ENCODE measurements at places on chromosomes 4 and X. TPM values are rescaled to one million over a fixed set of nuclear protein-coding genes. Genes with fewer than 3 reads are reported as not detected.
A peak's percentile ranks its signal among the peaks of the same experiment; 100 is the strongest.

The ATP8A1 gene
- 0.38 TPM for polyA plus RNA-seq

The DOK7 gene
- 5.1 TPM for polyA plus RNA-seq

The IGFBP7 gene
- 5,050 TPM for polyA plus RNA-seq

The PDLIM3 gene
- polyA plus RNA-seq: 299 TPM

The BTC gene
- polyA plus RNA-seq: 6.0 TPM

The NAAA gene
- 24.8 TPM for polyA plus RNA-seq

The FMR1NB gene
- polyA plus RNA-seq: not detected

The ZAR1 gene
- not detected for polyA plus RNA-seq

The HSFX4 gene
- polyA plus RNA-seq: not detected

The ARSD gene
- 13.8 TPM for polyA plus RNA-seq

The TLR7 gene
- 1.8 TPM for polyA plus RNA-seq

The SRPX2 gene
- polyA plus RNA-seq: 11.6 TPM

DNA sequence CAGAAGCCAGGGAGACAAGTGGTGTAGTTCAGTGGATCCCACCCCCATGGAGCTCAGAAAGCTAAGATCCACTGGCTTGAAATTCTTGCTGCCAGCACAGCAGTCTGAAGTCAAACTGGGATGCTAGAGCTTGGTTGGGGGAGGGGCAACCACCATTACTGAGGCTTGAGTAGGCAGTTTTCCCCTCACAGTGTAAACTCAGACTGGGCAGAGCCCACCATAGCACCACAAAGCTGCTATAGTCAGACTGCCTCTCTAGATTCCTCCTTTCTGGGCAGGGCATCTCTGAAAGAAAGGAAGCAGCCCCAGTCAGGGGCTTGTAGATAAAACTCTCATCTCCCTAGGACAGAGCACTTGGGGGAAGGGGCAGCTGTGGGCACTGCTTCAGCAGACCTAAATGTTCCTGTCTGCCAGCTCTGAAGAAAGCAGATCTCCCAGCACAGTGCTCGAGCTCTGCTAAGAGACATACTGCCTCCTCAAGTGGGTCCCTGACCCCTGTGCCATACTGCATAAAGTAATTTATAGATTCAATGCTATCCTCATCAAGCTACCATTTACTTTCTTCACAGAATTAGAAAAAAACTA lies 163.2 kb downstream of the HHIP start:
- no peak for DNase-seq

DNA sequence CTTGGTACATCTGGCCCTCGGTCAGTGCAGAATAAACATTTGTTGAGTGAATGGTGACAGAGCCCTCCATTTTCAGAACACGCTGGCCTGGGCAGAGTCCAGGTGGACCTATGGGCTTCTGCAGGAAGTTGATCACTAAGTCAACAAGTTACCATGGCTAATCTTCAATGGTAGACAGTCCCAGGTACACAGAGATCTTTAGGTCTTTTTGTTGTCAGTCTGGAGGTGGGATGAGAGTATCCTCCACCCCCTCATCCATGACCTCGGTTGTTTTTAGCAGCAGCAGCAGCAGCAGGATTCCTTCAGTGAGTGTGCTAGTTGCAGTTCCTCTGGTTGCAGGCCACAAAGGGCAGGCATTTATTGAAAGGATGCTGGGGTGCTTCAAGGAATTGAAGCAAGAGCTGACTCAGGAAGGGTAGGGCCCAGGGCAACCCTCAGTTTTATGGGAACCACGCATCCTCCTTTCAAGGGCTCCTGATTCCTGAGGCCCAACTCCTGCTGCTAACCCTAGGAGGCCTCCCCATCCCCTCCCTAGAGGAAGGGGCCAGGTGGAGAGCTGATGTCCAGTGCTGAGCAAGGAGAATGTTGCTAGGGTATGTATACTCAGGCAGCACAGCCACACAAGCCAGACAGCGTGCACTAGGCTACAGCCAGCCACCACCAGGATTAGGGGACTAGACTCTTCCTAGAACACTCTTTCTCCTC lies 1.7 kb upstream of the USP27X start:
- no peak for DNase-seq

GRCh38 chrX:103932133-103932532 lies 30.3 kb upstream of the TMSB15B start:
- DNase-seq: no peak

DNA sequence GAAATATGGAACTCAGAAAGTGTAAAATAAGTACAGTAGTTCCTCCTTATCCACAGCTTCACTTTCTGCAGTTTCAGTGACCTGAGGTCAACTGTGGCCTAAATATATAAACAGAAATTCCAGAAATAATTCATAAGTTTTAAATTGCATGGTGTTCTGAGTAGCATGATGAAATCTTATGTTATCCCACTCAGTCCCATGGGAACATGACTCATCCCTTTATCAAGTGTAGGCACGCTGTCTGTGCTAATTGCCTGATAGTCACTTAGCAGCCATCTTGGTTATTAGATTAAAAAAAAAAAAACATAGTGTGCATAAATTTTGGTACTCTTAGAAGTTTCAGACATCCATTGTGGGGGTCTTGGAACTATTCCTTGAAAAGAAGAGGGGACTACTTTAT lies 983.4 kb upstream of the ADGRL3 start:
- DNase-seq: no peak

- DNase-seq: no peak
Observed at GRCh38 chr4:60726779-60727178, 473.3 kb upstream of the ADGRL3 start.

- DNase-seq: no peak
Observed at GRCh38 chr4:124483048-124483906, 229.3 kb downstream of the ANKRD50 start.

- DNase-seq: no peak
Observed at GRCh38 chrX:112761242-112762207, 79.1 kb downstream of the AMOT start.

DNA sequence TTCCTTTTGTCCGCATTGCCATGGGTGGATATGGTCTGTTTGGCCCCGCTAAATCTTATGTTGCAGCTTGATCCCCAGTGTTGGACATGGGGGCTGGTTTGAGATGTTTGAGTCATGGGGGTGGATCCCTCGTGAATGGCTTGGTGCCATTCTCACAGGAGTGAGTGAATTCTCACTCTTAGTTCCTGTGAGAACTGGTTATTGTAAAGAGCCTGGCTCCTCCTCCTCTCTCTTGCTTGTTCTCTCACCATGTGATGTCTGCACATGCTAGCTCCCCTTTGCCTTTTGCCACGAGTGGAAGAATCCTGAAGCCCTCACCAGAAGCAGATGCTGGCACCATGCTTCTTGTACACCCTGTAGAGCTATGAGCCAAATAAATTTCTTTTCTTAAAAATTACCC lies 22.6 kb upstream of the STBD1 start:
- DNase-seq: no peak

GRCh38 chrX:136659174-136659573 lies 11.2 kb downstream of the CD40LG start:
- no peak for DNase-seq

DNA sequence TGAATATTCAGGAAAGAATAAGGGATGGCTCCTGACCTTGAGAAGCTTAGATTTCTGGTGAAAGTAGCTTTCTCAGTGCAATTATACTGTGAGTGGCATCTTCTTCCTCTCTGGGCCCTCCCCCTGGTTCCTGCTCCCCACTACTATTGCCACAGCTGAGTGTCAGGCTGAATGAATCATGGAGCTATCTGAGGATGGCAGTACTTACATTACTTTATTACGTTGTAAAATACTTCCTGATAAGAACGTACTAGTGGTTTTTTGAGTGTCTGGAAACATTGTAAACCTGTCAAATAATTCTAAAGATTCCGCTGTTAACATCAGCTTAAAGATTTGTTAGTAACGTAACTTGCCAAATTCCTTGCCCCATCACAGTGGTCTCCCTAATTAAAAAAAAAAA lies 36.2 kb downstream of the ARHGAP10 start:
- DNase-seq: no peak

DNA sequence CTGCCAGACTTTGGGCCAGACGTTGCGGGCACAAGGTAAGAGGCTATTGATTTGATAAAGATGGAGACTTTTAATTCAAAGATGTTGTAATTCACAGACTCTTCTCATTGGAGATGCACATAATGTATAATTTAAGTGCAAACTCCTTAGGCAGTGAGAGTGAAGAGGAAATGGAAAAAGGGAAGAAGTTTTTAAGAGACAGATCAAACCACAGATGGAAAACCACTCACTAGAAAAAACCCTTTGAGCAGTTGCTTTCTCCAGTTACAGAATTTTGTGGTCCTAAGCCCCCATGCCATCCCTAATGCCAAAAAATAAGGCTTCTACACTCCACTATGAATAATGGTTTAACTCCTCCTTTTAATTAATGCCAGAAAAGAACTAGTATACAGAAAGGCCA lies 977.1 kb upstream of the PRKX start:
- DNase-seq: no peak

GRCh38 chr4:786861-787300 lies 39.0 kb downstream of the CPLX1 start:
- peak; percentile 75 for DNase-seq

GRCh38 chr4:184016759-184017668 lies 111.9 kb downstream of the STOX2 start:
- no peak for DNase-seq

DNA sequence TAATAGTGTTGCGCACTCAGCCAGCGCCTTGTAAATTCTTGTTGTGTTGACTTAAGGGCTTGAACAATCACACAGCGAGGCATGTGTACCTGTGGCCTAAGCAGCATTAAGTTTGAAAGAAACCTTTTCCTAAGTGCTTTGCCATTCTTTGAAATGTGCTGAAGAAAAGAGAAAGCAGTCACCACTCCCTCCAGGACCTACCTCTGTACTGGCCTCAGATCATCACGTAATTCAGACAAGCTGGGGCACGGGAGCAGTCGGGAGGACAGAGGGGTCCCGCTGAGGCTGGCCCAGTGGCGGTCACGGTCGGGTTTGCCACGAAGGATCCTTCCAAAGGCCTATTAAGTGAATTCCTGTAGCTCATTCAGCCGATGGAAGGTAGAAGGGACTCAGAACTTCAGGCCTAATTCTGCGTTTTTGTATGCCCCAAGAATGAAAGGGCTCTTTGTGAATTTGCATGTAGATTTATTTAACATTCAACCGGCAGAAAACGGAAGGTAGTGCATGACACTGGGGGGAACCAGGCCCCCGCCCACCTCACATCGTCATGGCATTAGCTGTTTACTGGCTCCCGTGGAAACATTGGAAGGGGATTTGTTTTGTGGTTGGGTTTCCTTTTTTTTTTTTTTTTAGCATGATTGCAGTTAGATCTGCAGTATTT lies 106.3 kb downstream of the TRAPPC11 start:
- DNase-seq: no peak

DNA sequence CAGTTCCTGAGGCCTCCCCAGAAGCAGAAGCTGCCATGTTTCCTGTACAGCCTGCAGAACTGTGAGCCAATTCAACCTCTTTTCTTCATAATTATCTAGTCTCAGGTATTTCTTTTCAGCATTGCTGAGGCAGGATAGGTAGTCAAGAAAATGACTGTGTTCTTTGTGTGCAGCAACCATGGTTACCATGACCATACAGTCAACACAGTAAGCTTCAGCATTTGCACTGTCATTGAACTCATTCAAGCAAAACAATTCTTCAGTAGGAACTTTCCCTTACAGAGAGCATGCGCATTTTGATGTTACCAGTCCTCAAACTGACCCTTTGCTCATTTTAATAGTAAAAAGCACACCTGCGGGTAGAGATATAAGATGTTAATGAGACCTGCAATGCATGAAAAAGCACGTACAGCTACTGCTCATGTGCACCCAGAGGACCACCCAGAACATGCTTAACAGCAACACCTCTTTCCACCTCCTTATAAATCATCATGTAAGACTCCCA lies 180.8 kb downstream of the PRKX start:
- no peak for DNase-seq

GRCh38 chr4:153465615-153466080 lies 512 bp upstream of the TMEM131L start:
- DNase-seq: peak; percentile 83

DNA sequence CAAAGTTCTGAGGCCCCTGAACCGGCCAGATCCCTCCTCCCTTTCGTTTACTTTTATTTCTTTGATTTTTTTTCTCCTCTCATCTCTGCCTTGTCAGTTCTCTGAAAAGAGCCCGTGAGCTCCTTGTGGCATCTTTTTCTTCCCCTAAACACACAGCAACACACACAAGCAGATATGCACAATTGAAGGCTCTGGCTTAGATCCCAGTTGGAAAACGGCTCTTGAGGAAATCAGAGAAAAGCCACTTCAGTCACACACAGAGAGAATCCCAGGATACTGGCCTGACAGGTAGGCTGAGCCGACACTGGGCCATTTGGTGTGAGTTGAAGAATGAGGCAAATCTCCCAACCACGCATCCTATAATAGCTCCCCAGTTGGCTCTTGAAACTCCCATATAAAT lies 12.9 kb downstream of the DIPK2B start:
- no peak for DNase-seq

DNA sequence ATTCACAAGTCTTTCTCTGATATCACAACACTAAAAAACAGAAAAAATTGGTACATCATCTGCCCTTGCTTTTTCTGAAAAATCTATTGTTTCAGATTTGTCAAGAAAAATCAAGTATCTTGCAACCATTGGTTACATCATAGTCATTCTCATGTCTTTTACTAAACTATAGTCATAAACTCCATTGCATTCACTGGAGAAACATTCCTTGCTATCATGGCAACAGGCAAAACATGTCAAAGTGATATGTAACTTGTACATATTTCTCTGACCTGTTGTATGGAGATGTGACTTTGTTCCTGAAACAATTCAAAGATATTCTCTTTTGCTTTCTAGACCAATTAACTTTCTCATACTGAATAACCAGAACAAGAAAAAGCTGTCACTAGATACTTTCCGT lies 121.9 kb upstream of the ANK2 start:
- no peak for DNase-seq

DNA sequence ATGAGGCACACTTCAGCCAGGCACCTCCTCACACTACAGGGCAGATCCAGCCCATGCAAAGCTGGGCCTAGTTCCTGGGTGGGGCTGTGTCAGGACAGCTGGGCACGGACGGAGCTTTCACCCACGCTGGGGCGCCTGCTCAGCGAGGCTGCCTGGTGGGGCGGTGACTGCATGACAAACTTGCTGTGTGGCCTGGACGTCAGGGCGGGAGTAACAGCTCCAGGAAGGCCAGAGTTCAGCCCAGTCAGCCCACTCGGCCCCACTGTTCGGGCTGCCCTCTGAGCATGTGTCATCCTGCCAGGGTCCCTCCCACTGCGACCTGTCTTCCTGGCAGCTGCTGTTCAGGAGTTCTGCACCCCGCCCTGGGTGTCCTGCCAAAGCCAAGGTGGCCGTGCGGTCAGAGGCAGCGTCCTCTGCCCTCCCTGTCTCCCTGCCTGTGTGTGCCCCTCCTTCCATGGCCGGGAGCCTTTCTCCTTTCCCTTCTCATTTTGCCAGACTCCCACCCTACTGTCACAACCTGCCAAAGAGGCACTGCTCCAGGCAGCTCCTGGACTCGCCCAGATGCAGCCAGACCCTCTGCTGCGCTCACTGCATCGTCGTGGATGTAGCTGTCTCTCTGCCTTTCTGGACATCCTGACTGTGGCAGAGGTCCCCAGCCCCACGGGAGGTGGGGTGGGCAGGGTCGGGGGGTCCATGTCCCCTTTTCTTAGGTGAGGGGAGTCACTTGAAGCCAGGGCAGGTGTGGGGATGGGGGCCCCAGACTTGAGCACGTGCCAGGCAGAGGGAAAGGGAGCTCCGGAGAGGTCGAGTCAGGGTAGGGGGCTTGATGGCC lies 33.0 kb upstream of the KIAA0232 start:
- DNase-seq: peak; percentile 91
